ENCODE measurements at places on chromosomes 11 and 22.
A peak's percentile ranks its signal among the peaks of the same experiment; 100 is the strongest.

DNA sequence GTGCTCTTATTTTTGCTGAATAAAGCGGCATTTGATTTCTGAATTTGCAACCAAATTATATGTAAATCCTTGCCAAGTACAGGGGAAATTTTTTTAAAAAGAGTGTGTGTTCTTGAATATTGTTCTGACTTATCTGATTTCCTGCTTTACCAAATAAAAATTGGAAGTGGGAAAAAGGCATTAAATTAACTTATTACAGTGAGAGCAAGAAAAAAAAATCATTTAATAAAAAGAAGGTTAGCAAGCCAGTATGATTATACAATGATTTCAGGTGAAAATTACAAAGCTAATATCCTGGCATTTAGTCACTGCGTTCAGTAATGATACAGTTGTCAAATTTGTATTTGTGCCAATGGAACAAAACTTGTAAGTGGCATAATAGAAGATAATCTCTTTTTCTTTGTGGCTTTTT lies 82.1 kb upstream of the PPARA start:
- DNase-seq: no peak

- DNase-seq: no peak
Observed at GRCh38 chr11:66686801-66687750, 9.4 kb upstream of the RBM4B start.

GRCh38 chr22:28247136-28247535 lies 328.1 kb upstream of the PITPNB start:
- DNase-seq: no peak

DNA sequence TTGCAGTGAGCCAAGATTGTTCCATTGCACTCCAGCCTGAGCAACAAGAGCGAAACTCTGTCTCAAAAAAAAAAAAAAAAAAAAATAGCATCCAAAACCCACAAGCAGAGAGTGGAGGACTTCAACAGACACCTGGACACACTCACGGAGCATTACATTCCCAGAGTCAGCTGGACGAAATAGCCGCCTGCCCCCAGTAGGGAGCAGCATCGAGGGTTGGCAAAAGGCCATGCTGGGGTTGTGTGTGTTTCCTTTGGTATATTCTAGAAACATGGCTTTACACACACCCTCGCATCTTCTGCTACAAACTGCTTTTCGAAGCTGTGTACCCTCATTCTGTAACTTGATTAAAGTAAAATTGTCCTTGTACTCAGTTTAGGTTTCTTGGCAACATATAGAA lies 5.3 kb downstream of the ADA2 start:
- peak; percentile 68 for DNase-seq

DNA sequence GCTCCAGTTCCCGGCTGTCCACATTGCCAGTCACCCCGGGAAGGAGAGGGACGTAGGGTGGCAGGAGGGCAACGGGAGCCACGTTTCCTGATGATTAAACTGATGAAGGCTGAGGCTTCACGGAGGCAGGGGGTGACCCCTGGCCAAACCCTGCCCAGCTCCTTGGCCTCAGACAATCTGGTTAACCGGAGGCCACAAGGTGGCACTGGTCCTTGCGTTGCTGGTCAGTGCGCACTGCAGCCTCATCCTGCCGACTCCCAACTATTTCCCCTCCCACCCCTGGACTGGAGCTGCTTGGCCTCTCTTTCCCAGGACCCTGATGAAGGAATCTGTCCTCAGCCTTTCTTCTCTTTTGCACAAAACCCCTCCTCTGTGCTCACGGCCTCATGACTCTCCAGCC lies 75.3 kb downstream of the PDE2A start:
- no peak for DNase-seq

DNA sequence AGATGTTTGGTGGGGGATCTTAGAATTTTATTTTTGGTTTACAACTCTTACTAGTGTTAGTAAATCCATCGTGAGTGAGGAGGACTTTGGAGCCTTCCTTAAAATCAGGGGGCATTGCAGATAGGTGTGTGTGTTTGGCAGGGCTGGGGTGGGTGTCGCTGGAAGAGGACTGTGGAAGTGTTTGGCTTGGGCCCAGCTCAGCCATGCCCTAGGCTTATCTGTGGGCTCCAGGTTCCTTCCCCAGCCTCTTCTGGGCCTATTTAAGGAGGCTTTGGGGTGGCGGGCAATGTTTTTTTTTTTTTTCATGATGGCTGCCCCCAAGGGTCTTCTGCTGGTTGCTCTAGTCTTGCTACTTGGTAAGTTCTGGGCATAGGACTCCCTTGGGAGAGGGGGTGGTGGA lies 22.1 kb downstream of the MTFP1 start:
- no peak for DNase-seq

DNA sequence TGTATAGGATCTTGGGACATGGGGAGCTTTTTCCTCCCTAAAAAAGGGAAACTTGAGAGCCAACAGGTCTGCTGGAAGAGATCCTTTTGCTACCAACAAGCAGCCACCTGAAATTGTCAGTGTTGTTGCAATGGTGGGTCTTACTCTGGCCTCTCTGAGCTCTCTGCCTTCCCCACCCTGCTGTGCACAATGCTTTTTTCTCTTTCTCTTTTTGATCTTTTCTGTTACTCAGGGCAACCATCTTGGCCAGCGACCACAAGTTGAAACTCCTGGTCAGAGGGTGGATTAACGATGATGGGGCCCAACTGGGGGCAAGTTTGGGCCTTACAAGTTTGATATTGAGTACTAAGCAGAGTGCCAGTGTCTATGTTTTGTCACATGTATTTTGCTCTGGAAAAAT lies 155.8 kb downstream of the KIRREL3 start:
- no peak for DNase-seq

DNA sequence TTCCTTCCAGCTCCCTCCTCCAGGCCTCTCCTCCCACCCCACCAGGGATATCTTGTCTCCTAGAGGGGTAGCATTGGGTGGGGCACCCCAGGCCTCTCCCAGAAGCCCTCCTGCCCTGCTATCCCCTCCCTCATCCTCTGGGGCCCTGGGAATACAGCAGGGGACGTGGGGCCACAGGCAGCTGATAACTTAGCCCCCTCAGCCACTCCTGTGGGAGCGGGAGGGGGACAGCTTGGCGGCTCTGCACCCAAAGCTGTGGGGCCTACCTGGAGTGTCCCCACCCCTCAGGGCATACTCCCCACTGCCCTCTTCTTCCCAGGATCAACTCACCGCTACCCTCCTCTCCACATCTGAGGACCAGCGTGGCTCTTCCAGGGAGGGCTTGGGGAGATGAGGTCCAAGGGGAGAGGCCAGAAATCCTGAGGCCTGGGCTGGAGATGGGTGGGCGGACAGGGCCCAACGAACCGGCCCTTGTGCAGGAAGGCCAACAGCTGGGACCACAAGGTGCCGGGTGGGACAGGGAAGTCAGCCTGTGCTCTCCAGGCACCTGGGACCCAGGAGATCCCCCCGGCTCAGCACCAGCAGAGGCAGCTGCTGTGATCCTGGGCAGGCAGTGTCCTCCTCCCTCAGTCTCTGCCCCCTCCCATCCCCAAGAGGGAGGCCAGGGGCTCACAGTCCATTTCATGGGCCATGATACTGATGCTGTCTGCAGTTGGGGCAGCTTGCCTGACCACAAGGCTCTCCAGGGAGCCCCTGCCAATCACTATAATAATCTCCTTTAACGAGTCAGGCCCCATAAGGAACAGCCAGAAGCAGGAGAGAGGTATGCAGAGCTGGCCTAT lies 23.2 kb downstream of the NEAT1 start:
- no peak for DNase-seq

GRCh38 chr11:4798427-4799183 lies 5.6 kb downstream of the OR52R1 start:
- DNase-seq: no peak

DNA sequence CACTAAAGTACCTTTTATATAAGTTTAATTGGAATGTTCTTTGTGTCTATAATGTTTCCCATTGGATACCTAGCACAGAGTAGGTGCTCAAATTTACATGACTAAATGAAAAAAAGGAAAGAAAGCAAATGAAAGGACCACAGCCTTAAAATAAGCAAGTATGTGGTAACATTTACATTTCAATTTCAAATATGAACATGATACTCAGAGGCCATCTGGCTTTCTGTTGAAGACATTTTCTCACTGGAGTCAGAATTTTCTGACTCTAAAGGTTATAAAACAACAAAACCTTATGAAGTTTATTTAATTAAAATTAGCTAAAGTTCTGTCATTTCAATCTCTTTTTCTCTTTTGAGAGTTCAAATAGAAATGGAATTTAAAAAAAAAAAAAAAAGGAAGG lies 904 bp upstream of the ANGPTL5 start:
- DNase-seq: no peak

DNA sequence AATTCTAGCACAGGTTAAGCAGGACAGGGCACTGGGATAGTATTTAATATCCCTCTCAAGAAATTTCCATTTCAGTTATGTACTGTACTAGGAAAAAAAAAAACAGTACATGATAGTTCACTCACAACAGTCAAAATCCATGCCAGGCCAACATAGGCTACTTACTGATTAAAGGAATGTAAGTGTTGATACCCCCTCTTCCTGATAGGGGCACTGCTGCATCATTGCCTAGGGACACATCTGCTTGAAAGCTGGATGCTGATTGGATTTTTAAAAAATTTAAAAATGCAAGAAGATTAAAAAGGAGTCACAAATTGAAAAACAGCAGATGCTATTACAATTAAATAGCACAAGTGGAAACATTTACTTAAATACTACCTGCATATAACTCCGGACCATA lies 43.4 kb downstream of the APOL5 start:
- no peak for DNase-seq

GRCh38 chr11:106022795-106023275 lies 795 bp upstream of the MSANTD4 start:
- DNase-seq: no peak

DNA sequence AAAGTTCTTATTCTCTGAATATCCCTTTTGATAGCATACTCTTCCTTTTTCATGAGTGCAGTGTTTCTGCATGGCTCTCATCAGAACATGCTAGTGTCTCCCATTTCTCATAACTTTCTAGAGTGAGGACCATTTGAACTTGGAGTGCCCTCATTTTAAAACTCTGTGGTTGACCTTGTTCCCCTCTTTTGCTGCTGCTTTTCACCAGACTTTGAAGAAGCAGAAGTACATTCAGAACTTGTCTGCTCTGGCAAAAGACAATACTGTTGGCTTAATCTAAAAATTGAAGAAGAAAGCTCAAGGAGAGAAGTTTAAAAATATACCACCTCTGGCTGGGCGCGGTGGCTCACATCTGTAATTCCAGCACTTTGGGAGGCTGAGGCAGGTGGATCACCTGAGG lies 35.0 kb downstream of the PPARA start:
- no peak for DNase-seq

All from activated CD4-positive, alpha-beta T cell treated with anti-CD3 and anti-CD28 coated beads for 48 hours (primary cell).